Hematopoietic multipotent progenitor cell treated with erythropoietin and hydrocortisone succinate and interleukin-3 and kit ligand, for 6 days (in vitro differentiated cells): ENCODE measurements at places on chromosomes 4 and X.
A peak's percentile ranks its signal among the peaks of the same experiment; 100 is the strongest.

- no peak for DNase-seq
These were observed 11.7 kb upstream of the ZBTB33 start for GRCh38 chrX:120238933-120239332.

GRCh38 chr4:181312066-181312465, 931.1 kb upstream of the TENM3 start:
- DNase-seq = no peak

- no peak for DNase-seq
These were observed 113.0 kb downstream of the SPATA18 start for GRCh38 chr4:52164116-52164515.

- peak; percentile 78 for DNase-seq
These were observed 10.7 kb upstream of the DLG3 start for GRCh38 chrX:70433848-70434351.

GRCh38 chr4:26372525-26373172, 51.8 kb downstream of the RBPJ start:
- peak; percentile 97 for DNase-seq

DNA sequence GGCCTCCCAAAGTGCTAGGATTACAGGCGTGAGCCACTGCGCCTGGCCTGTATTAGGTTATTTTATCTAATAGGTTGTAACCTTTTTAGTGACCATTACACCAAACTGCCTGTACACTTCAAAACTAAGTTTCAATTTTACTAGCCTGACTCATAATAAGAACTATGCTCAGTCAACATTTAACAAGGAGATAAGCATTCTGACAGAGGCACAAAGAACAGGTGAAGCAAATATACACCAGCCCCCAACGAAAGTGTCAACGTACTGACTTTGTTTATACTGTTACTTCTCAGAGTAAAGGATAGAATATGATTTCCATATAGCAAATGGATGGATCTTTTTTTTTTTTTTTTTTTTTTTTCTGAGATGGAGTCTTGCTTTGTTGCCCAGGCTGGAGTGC, 62.8 kb downstream of the SHISA3 start:
- no peak for DNase-seq

DNA sequence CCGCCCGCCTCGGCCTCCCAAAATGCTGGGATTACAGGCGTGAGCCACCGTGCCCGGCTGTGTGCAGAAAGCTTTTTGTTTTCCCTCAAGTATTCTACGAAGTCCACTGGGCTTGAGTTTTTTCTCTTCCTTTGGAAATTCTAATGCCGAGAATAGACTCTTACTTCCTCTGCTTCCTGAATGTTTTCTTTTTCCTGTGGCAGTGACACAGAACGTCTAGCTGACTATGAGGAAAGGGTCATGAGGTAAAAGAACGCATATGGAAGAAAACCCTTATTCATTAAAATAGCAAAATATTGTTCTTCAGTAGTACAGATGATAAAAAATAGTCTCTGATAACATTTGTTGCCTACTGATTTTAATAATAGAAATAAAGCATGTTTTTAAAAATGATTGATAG, 4.9 kb upstream of the SLC25A4 start:
- no peak for DNase-seq

- DNase-seq = peak; percentile 16
These were observed 28.5 kb upstream of the FRG1 start for GRCh38 chr4:189912170-189912569.

GRCh38 chr4:2699534-2699933, 56.6 kb downstream of the TNIP2 start:
- no peak for DNase-seq

GRCh38 chr4:124633285-124633941, 79.1 kb downstream of the ANKRD50 start:
- DNase-seq = no peak

- DNase-seq = peak; percentile 82
These were observed at the start of gene SNX25 for GRCh38 chr4:185209031-185209851. Gene SNX25 (plus strand): TSS chr4:185209598. CDS start chr4:185209827, 229 bp downstream.

GRCh38 chr4:144090744-144091143, 49.8 kb downstream of the GYPA start:
- DNase-seq = no peak

GRCh38 chr4:96097040-96097607, 257.2 kb downstream of the PDHA2 start:
- DNase-seq = no peak

DNA sequence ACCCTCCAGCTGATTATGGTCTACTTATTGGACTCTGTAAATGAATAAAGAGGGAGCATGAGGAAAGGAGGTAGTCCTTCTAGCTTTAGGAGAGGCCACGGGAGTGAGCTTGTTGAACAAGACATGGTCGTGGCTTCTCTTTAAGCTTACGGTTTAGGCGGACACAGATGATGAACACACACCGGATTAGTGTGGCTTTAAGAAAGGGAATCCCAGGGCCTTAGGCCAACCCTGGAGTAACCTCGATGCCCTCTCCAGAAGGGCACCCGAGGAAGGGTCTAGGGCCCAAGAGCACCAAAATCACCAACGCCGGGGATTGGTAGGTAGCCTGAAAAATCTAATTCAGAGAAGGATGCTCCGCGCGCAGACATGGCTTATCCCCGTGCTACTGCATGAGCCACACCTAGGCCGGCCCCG, 39.4 kb downstream of the ERVMER34-1 start:
- DNase-seq = no peak

DNA sequence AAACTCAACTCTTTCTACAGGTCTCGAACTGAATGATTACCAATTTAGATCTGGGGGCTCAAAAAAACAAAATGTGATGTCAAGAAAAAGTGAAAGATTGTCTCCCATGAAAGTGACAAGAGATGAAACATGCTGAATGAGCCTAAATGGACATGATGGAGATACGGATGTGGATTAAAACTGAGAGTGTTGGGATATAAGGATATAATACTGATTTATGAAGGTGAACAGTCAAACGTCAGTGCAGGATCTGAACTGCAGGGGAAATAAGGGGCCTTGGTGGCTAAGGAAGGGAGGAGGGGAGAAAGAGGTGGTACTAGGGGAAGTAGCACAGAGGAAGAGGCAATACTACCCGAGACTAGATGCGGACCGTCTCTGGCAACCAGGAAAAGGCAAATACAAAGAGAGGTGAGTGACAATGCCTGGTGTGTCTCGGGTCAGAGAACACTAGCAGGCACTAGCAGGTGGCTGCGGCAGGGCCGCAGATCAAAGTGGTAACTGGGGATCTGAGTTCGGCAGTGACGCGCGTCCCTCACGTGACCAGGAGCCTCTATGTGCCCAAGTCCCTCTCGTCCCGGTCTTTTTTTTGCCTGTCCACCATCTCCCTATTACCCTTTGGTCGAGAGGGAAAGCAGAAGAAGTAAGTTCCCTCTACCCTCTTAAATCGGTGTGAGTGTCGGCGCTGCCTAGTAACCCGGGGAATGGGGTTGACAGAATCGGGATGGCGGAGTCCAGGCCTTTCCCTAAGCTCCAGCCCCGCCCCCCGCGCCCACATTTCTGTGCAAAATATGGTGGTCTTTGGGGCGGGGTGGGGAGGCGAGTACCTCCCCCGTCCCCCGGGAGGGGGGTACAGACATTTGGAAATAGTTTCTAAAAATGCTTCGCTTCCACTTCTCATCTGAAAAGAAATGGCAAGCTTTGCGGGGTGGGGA, at the start of gene TCEAL1:
Gene TCEAL1 (plus strand): TSS at position 590 of the 932 bp plus-strand sequence. CDS start 942 bp downstream, outside the sequence.
- DNase-seq = peak; percentile 52

DNA sequence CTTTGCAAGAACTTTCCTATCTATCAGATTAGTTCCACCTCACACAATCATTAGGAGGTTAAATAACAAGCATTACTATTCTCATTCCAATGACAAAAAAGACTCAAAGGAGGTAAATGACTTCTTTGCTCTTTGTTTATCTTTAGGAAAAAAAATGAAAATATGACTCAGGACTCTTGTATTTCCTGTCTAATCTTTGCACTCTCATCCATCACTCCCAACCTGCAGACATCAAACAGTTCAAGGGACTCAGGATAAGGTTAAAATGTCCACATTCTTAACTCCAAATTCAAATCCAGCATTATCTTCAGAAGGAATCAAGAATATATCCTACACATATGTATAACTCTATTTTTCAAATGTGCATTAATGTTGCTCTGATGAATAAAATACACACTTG, 139.6 kb downstream of the UNC5C start:
- no peak for DNase-seq

DNA sequence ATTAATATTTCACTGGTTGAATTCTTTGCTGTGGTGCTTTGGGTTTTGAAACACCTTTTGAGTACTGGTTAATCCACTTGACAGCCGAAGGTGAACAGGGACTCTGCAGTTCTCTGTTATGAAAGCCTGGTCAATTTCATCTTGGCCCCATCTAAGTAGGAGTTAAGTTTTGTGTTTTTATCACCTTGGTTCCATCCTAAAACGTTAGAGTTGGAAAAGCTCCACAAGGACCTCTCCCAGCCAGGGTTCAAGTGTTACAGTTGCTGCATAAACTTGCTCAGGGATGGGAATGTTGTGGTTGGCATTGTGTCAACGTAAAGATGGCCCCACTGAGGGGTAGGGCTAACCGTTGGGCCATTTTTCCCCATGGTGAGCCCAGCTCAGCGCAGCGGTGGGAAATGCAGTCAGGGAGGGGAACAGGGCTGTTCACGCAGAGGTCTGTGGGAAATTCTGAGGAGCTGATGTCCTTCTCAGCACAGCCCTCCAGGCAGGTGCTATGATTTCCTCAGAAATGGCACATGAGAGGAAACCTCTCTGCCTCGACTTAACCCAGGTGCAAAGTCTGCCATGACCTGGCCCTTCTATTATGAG, 188.7 kb downstream of the STIM2 start:
- DNase-seq = no peak

DNA sequence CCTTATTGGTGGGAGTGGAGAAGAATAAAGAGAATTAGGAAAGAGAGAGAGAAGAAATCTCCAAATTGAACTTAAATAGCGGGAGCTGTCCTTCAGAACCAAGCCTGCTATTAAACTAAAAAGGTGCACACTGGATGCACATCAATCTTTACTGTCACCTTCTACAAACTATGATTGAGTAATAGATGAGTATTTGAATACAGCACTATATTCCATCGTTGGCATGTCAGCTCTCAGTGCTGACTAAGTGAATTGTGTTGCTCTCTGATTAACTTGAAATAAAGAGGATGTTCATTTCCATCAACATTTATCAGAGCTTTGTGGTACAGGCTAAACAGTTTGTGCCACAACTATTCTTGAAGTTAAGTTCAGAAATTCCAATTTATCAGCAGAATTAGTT, 143.7 kb upstream of the PABPC4L start:
- DNase-seq = no peak

GRCh38 chr4:177404986-177405385, 37.3 kb downstream of the AGA start:
- DNase-seq = no peak

- DNase-seq = no peak
These were observed 325.9 kb upstream of the PABPC5 start for GRCh38 chrX:91108761-91109160.

- DNase-seq = no peak
These were observed 37.6 kb downstream of the MAGED4B start for GRCh38 chrX:52031371-52031770.

GRCh38 chr4:8911316-8912088, 39.9 kb upstream of the HMX1 start:
- no peak for DNase-seq

DNA sequence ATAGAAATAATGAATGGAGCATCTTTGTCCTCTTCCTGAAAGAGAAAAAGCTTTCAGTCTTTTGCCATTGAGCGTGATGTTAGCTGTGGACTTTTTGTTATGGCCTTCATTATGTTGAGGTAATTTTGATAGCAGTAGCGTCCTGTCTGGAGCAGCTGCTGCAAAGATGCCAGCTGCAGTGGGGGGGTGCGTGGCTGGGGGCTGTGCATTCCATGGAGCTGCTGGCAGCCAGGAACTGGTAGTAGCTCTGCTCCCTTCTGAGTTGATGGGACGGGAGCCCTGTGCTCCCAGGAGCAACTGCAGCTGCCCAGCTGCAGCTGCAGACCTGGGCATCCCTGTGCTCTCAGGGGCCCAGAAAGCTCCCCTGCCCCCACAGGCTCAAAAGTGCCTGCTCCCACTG, 50.4 kb downstream of the CCDC160 start:
- DNase-seq = no peak

DNA sequence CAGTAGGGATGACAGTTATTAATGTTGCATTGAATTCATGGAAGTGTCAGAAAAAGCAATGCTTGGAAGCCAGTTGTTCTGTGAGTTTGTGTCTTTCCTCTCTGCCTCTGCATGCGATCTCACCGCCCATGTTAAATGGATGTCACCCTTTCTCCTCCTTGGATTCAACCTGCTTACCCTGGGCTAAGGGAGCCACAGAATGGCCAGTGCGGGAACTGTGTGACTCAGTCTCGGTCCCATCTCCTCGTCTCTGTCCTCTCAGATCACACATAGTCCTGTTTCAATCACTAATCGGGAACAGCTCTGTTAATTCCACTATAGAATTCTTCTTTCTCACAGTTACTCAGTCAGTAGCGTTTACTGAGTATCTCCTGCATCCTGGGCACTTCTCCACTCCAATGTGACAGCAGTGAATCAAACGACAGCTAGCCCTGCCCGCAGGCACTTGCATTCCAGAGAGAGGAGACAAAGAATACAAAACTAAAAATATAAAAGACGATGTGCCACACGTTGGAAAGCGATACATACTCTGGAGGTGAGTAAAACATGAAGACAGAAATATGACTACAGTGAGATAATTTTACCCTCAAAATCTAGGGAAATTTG, 53.6 kb upstream of the TLR3 start:
- no peak for DNase-seq

DNA sequence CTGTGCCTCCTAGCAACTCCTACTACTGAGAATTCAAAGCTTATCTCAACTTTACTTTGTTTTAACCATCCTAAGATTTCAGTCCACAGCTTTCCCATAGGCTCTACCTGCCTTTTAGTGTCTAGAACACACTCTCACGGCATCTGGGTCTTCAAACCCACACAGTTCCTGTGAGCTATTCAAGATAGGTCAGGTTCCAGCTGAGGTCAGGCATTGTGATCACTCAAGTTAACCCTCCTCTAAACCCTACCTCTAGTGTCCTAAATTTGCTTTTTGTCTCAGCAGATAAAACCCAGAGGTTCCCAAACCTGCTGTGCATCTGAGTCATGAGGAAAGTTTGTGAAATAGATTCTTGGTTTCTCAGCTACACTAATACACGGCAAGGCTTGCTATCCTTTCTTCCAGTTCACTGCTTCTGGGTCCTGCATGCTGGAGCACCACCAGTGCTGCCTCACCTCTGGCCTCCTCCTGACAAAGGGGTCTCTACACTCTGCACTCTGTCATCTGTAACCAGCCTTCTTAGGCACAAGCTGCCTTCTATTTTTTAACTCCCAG, 324.6 kb upstream of the MAGEB2 start:
- no peak for DNase-seq

DNA sequence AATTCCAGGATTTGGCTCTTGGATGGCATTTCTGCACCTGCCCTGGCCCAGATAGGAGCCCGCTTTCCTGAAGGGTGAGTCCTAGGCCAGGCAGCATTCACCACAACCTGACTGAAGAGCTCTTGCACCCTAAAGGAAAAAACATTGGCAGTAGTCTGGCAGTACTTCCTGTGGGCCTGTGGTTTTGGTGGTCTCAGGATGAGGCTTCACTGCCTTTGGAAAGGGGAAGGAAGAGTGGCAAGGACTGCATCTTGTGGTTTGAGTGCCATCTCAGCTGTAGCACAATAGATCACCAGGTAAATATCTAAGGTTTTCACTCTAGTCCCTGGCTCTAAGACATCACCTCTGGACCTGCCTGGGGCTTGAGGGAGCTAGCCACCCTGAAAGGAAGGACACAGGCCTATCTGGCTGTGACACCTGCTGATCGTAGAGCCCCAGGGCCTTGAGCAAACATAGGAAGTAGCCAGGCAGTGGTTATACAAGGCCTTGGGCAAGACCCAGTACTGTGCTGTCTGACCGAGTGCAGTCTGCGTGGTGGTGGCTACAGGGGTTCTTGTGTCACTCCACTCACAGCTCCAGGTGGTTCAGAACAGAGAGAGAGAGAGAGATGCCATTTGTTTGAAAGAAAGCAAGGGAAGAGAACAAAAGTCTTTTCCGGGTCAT, 28.5 kb upstream of the PRRG1 start:
- peak; percentile 5 for DNase-seq
